ENCODE measurements at places on chromosomes 4 and X.

- DNase-seq: no peak
Observed at GRCh38 chr4:183541010-183541751, 36.3 kb downstream of the ING2 start.

- no peak for DNase-seq
Observed at GRCh38 chr4:5238173-5238572, 186.9 kb downstream of the STK32B start.

DNA sequence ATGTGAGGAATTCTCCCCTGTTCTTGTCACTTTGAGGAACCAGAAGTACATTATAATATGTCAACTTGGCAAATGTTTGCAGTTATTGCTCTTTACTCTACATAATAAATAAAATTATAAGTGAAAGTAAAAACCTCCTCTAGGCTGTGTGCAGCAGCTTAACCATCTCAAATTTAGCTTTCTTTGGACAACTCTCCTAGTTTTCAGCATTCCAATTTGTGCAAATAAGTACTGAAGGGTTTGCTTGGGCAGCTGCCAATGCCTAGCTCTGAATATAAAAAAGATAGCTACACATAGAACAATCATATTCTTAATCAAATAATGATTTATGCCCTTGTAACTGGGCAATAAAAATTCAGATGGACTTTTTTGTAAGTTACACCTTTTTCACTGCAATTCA lies 82.5 kb downstream of the GASK1B start:
- no peak for DNase-seq

GRCh38 chrX:13990126-13990800 lies 39.4 kb downstream of the GEMIN8 start:
- no peak for DNase-seq

DNA sequence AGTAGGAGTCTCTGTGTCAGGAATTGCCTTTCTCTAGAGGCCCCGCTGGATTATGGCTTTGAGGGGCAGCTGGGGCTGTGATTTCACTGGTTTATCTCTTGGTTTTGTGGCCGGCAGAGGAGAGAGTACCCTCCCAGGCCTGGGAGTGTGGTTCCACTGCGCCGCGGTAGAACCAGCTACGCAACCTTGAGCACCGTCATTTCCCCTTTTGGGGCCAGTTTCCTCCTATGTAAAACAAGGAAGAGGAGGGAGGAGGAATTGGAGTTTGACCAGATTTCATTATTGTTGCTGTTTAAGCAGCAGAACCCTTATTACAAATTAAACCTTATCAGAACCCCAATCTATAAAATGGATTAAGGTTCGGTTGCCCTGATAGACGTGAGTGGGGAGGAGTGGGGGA lies 4.4 kb downstream of the SOX3 start:
- DNase-seq: no peak

DNA sequence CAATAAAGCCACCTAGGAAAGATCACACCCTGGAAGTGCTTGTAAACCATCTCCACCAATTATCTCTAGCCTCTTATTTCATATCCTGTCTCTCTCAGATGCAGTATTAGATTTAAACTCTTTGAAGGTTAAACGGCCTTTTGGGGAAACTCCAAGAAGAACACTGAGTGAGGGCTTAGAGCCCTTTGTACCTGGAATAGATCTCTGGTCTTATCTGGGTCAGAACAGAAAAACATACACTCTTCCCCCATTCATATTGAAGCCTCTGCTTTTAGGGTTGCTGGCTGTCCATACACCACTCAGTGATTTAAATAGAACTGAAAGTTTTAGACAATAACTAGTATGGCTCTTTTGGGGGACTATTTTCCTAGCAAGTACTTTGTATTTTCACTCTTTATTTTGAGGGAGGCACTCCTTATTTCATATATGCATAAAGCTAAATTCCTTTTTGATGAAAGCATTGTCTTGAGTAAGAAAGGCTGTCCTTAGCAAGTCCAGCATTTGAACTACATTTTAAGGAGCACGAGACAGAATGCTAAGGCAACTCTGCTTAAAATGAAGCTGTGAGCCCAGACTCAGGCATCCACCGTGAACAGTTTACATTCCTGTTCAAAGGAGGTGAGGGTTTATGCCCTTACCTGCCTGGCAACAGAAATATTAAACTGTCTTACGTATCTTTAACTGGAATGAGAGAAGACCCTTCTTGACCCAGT lies 17.4 kb downstream of the YY2 start:
- no peak for DNase-seq

- DNase-seq: no peak
Observed at GRCh38 chr4:84924434-84924833, 42.1 kb downstream of the WDFY3 start.

- no peak for DNase-seq
Observed at GRCh38 chr4:169225058-169225751, 45.6 kb downstream of the SH3RF1 start.
